Breast epithelium (tissue), 4 donors: ENCODE measurements at places on chromosomes 11 and 22. TPM values are rescaled to one million over a fixed set of nuclear protein-coding genes. Genes with fewer than 3 reads are reported as not detected.

FOLH1 gene
- total RNA-seq = 0.16 TPM

CCDC83 gene
- 0.33 TPM for total RNA-seq

NOX4 gene
- 15.4 TPM for total RNA-seq

EFEMP2 gene
- total RNA-seq = 75.0 TPM

PTPRJ gene
- total RNA-seq = 15.7 TPM

OR6Q1 gene
- total RNA-seq = not detected

FKBP2 gene
- total RNA-seq = 77.3 TPM

SCGB1A1 gene
- not detected for total RNA-seq

DNA sequence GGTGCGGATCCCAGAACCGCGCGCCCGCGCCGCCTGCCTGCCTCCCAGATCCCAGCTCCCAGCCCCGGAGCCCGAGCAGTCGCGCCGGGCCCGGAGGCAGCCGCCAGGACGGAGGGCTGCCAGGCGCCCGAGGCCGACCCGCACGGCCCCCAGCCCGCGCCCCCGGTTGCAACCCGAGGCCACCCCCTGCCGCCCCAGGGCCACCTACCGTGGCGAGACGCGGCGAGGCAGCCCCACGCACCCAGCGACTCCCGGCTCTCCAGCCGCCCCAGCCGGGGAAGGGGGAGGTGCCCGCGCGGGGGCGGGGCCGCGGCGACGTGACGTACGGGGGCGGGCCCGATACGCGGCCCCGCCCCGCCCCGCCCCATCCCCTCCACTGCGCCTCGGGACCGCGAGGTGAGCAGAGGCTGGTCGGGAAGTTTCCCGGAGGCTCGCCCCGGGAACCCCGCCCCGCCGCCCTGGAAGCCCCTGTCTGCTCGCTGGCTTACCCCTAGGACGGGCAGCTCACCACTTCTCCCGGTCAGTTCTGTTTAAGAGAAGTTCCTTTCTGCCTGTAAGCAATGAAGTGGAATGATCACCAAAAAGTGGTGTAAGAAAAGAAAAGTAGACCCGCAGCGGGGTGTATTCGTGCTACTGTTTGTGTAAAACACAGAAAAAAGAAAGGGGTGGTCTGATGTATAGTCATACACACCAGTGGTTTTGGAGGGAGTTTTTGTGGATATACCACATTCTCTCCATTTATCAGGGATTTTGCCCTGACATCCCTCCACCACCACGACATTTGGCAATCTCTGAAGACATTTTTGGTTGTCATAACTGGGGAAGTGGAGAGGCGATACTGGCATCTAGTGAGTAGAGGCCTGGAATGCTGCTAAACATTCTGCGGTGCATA is at the start of gene TPST2:
Gene TPST2 (minus strand): TSS at position 288 of the 892 bp plus-strand sequence. CDS start 48,502 bp downstream, outside the sequence.
- DNase-seq = peak; percentile 75

DNA sequence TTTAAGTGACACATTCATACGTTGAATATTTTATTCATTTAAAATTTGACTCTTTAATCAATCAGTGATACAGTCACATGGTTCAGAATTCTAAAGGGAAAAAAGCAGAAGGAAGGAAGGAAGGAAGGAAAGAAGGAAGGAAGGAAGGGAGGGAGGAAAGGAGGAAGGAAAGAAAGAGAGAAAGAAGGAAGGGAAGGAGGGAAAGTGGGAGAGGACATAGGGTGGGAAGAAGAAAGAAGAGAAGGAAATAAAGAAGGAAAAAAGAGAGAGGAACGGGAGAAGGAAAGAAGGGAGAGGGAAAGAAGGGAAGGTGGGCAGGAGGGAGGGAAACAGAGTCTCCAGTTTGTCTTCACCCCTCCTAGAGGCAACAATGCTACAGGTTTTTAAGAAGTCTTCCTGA is 518.6 kb downstream of the MIAT start:
- no peak for DNase-seq

- no peak for DNase-seq
These were observed 16.1 kb upstream of the NECTIN1 start for GRCh38 chr11:119745112-119745511.

DNA sequence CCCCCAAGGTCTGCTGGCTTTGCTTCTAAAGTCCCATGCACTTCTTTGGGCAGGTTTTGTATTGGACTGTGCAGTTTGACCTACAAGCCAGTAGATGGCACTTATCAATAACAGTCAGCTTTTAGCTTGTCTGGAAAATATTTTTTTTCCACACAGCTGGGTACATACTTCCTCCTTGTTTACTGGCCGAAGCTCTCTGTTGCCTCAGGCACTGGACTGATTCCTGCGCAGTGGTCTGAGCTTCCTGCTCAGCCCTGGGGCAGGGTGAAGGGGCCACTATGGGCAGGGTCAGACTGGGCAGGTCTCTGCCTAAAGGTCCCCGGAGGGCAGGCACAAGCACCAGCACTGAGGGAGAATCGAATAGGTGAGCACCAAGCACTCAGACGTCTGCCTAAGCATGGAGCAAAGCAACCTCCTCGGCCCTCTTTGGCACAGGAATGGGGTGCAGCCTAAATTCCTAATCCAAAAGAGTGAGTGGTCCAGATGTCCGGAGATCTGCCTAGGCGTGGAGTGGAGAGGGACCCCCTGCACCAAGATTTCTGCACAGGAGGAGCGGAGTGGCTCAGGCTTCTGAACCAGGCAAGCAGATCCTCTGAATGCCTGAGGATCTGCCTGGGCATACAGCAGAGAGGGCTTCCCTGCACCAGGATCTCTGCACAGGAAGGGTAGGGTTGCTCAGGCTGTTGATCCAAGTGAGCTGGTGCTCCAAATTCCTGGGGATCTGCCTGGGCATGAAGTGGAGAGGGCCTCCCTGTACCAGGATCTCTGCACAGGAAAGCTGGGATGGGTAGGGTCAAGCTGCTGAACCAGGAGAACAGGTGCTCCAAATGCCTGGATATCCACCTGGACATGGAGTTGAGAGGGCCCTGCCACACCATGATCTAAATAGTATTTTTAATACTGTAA is 105.9 kb upstream of the C11orf58 start:
- DNase-seq = no peak

- no peak for DNase-seq
These were observed 48.4 kb upstream of the MPEG1 start for GRCh38 chr11:59261150-59261549.

GRCh38 chr22:47848184-47848920 is 1085.9 kb downstream of the TBC1D22A start:
- DNase-seq = no peak

DNA sequence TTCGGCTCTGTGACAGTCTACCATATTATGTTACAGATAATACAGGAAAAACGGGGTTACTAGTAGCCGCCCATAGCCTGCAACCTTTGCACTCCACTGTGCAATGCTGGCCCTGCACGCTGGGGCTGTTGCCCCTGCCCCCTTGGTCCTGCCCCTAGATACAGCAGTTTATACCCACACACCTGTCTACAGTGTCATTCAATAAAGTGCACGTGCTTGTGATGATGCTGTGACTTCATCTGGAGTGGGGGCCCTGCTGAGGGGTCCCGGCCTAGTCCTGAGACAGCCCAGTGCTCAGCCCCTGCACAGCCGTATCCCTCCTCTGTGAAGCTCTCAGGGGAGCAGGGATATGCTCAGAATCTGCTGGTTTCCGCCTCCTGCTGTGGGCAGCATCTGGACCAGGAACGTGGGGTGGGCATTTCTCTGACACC is 1.2 kb downstream of the IFITM1 start:
- no peak for DNase-seq

DNA sequence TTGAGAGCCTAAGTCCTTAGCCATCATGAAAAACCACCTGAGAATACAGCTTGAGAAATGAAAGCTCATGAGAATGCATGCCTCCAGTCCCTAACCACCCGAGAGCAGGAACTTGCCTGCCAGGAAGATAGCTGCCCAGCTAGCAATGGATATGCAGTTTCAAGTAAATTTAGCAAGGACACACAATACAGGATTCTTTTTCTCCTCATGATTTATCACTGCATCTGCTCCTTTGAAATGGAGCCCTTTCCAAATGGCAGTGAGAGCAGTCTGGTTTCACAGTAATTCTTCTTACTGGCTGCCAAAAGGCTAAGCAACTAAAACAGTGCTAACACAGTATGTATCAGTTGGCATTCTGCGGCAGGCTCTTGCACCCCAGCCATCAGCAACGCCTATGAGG is 109.9 kb downstream of the MICAL3 start:
- DNase-seq = no peak

DNA sequence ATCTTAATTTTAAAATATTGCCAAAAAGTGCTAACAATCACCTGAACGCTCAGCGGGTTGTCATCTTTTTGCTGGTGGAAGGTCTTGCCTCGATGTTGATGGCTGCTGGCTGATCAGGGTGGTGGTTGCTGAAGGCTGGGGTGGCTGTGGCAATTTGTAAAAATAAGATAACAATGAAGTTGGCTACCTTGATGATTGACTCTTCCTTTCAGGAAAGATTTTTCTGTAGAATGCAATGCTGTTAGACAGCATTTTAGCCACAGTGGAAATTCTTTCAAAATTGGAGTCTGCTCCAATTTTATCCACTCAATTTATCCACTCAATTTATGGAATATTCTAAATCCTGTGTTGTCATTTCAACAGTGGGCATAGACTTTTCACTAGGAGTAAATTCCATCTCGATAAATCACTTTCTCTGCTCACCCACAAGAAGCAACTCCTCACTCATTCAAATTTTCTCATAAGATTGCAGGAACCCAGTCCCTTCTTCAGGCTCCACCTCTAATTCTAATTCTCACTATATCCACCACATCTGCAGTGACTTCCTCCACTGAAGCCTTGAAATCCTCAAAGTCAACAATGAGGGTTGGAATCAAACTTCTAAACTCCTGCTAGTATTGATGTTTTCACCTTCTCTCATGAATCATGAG is 78.8 kb downstream of the LINC01488 start:
- no peak for DNase-seq

DNA sequence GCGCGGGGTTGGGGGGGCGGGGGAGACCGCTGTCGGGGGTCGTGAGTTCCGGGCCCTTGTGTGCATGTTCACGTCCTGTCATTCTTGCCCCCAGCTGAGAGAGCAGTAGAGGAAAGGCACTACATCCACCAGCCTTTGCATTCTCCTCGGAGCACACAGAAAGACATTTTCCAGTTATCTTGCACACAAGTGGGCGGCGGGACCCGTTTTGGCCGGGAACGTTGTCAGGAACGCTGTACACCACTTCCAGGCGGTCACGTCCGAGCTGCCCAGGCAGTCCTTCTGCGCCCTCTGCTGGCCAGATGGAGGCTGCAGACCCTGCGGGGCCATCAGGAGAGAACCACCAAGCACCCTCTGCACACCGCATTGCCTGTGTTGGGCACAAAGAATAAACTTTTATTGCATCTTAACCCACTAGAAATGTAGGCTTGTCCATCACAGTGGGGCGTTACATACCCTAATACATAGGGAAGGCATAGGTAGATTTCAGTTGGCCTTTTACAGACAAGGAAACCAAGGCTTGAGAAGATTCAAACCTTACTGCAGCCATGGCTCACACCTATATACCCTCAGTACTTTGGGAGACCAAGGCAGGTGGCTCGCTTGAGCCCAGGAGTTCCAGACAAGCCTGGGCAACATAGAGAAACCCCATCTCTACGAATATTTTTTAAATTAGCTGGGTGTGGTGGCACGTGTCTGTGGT is 2.8 kb upstream of the CDKN1C start:
- peak; percentile 90 for DNase-seq

GRCh38 chr11:21501245-21501644 is 691.6 kb upstream of the ANO5 start:
- no peak for DNase-seq

DNA sequence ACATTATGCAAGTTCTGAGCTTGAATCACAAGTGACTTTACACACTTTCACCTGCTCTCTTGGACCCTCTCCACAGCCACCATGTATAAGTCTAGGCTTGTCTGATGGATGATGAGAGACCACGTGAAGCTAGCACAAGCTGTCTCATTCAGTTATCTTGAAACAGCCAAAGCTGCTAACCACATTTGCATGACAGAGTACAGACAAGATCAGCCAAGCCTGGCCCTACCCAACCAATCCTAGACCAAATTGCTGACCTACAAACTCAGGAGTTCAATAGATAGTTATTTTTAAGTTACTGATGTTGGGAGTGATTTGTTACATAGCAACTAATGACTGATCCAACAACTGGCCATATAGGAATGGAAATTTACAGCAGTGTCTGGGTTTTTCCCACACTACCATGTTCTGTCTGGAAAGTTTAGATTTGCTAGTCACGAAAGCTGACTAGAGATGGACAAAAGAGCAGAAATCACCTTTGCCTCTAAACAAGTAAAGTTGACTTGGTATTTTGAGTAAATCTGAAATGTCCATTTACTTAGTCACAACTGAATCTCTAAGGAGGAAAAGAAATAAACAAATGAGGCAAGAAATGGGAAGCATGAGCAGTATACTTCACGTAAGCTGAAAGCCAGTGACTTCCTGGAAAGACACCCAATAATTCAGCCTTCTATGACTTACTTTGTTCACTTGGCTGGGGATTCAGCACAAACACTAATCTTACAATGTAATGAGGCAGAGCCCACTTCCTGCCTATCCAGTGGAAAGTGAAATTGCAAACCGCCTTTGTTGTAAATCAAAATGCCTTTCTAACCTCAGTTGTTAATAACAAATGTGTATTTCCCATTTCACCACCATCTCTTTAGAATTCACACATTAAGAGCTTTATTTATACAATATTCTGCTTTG is 101.7 kb downstream of the FAM181B start:
- no peak for DNase-seq

- DNase-seq = no peak
These were observed 68.2 kb downstream of the GUCY1A2 start for GRCh38 chr11:106950067-106950491.

DNA sequence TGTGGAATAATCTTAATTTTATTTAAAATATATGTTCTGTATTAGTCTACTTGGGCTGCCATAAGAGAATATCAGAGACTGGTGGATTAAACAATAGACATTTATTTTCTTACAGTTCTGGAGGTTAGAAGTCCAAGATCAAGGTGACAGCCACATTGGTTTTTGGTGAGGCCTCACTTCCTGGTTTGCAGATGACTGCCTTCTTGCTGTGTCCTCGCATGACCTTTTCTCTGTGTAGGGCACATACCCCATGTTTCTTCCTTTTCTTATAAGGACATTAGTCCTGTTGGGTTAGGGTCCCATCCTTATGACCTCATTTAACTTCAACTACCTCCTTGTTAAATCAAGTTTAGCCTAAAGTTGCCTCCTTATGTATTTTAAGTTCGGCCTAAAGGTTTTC is 202.7 kb upstream of the MPPED2 start:
- DNase-seq = no peak
